Cardiac ventricle fibroblast (primary cell): ENCODE measurements at places on chromosomes 7 and 10. TPM values are rescaled to one million over a fixed set of nuclear protein-coding genes. Genes with fewer than 3 reads are reported as not detected.

TWIST1 gene
- total RNA-seq = 20.8 and 31.5 TPM in 2 replicates

LRRD1 gene
- total RNA-seq = not detected in 2 replicates

DUS4L gene
- 1.8 and 3.6 TPM in 2 replicates for total RNA-seq

TET1 gene
- 3.1 and 3.6 TPM in 2 replicates for total RNA-seq
